HFFc6 (cell line): ENCODE measurements at places on chromosomes 3 and 15. TPM values are rescaled to one million over a fixed set of nuclear protein-coding genes. Genes with fewer than 3 reads are reported as not detected.

- no peak for DNase-seq
These were observed 135.7 kb upstream of the SLC7A14 start for GRCh38 chr3:170721563-170721962.

GRCh38 chr15:31173790-31174450 is 72.4 kb upstream of the TRPM1 start:
- no peak for DNase-seq

- no peak for DNase-seq
These were observed 189.8 kb downstream of the NTRK3 start for GRCh38 chr15:88066636-88067330.

DNA sequence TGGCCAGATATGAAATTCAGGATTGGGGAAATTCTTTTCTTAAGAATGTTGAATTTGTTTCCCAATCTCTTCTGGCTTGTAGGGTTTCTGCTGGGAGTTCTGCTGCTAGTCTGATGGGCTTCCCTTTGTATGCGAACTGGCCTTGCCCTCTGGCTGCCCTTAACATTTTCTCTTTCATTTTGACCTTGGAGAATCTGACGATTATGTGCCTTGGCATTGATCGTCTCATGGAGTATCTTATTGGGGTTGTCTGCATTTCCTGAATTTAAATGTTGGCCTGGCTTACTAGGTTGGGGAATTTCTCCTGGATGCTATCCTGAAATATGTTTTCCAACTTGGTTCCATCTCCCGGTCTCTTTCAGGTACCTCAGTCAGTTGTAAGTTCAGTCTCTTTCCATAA is 152.2 kb downstream of the CFAP20DC start:
- no peak for DNase-seq

GRCh38 chr15:96495386-96495785 is 164.9 kb downstream of the NR2F2 start:
- DNase-seq: no peak

The ZPLD1 gene
- 0.07 to 0.26 TPM (median 0.11 TPM) in 3 replicates for total RNA-seq
